ENCODE measurements at places on chromosomes 5 and 9. TPM values are rescaled to one million over a fixed set of nuclear protein-coding genes. Genes with fewer than 3 reads are reported as not detected.

DNA sequence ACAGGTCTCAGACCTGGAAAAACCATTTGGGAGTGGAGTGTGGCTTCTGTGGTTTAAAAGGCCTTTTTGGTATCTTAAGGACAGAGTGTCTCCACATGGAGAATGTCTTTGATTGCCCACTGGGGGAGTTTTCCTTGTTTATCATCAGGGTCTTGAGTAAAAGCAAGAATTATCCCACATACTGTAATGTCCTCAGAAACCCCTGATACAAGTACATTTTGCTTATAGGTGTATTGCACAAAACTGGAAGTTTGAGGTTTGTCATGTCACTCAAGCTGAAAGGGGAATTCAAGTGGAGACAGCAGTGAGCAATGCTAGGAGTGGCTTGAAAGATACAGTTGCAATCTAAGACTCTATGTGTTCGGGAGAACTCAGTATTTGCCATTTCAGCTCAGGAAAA is 62.7 kb upstream of the GRAMD2B start:
- no peak for DNase-seq

- no peak for DNase-seq
Observed at GRCh38 chr5:110752953-110753352, 14.1 kb downstream of the SLC25A46 start.

DNA sequence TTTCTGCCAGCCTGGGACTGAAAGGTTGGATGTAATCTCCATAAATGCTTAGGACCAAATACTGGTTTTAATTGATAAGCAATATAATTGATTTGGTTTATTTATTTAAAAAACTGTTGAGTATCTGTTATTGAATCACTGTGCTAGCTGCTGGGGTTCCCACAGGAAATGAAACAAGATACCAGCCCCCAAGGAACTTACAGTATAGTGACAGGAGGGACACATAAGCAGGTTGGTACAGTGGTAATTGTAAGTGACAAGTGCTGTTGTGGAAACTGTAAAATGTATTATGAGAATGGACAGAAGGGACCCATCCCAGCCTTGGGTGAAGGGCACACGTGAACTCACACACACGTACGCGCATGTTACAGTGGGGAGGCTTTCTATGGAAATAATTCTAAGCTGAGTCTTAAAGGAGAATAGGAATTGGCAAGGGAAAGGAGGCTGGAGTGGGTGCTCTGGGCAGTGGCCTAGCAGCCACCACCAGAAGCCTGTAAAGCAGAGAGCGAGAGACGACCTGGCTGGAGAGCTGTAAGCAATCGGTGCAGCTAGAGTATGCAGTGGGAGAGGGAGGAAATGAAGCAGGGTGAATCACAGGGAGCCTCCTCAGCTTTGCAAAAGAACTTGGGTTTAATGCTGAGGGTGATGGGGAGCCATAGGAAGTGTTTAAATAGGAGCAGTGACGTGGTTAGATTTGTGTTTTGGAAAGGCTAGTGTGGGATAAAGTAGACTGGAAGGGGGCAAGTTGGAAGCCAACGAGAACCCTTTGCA is 39.3 kb downstream of the GLRA1 start:
- no peak for DNase-seq

The CCL19 gene
- not detected for polyA plus RNA-seq

The BNC2 gene
- polyA plus RNA-seq, result 17.5 TPM

All from BJ (cell line).